ENCODE measurements at places on chromosomes 2 and 18.

GRCh38 chr18:70576276-70577022 lies 287.6 kb downstream of the SOCS6 start:
- no peak for DNase-seq
- no peaks in the 10 kb centered on the region for H3K36me3 ChIP-seq
- H3K27me3 ChIP-seq = no peaks in the 10 kb centered on the region
- no peak overlapping the region for H3K4me3 ChIP-seq
- H3K27ac ChIP-seq = no peak overlapping the region
- H3K4me1 ChIP-seq = no peaks in the 10 kb centered on the region

GRCh38 chr2:3443506-3444084 lies 64.1 kb downstream of the TRAPPC12 start:
- no peaks in the 10 kb centered on the region for H3K27me3 ChIP-seq
- H3K27ac ChIP-seq = no peak overlapping the region
- no peaks in the 10 kb centered on the region for H3K4me1 ChIP-seq
- H3K36me3 ChIP-seq = peaks cover 10% of the 10 kb centered on the region

DNA sequence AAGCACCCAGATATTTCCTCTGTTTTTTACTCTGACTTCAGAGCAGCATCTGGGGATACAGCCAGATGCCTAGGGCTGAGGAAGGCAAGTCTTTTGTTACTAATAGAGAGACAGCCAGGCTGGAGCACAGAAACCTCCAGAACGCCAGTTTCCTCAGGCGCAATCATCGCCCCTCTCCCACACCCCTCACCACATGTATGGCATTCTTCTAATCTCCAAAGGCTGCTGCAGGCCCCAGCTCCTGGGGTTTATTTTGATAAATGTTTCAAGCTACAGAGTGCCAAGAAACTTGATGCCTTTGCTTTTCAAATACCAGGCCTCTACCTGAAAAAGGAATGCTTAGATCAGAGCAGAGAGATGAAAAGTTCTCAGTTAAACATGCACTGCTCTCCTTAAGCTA lies 283.6 kb downstream of the RBM43 start:
- DNase-seq = no peak
- H3K27me3 ChIP-seq = no peaks in the 10 kb centered on the region
- no peak overlapping the region for H3K4me3 ChIP-seq
- no peak overlapping the region for H3K27ac ChIP-seq

- no peak for DNase-seq
- H3K27ac ChIP-seq = no peak overlapping the region
- peaks cover 18% of the 10 kb centered on the region for H3K27me3 ChIP-seq
- no peaks in the 10 kb centered on the region for H3K36me3 ChIP-seq
Observed at GRCh38 chr2:158722266-158723105, 72.6 kb upstream of the DAPL1 start.
